SW480 (cell line): ENCODE measurements at places on chromosomes 13 and 19.

DNA sequence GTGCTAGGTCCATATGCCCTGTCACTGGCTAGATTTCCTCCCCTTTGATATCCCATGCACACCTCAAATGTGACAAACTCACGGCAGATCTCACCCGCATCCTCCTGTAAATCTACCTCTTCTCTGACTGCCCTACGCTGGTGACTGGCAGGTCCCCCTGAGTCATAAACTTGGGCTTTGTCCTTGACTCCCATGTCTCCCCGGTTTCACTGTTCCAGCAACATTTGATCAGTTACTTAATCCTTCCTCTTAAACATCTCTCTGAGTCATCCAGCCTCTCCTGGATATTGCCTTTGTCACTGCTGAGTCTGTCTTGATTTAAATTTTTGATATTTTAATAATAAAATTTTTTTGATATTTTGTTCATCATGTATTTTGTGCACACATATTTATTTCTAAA is 26.5 kb downstream of the FAM216B start:
- no peak for DNase-seq

DNA sequence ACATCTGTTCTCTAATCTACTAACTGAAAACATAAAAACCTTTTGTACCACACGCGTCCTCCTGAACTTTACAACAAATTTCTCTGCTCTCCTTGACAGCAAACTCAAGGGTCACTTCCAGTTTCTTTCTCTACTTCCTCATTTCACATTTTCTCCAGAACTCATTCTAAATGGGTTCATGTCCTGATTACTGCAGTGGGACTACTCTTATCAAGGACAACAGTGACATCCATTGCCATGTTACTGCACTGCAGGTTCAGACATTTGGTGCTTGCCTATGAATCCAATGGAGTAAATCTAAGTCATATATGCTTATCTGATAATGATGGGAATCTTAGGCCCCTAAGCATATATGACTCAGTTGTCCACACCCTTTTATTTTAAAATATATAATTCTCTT is 35.3 kb downstream of the FPR3 start:
- DNase-seq = no peak

DNA sequence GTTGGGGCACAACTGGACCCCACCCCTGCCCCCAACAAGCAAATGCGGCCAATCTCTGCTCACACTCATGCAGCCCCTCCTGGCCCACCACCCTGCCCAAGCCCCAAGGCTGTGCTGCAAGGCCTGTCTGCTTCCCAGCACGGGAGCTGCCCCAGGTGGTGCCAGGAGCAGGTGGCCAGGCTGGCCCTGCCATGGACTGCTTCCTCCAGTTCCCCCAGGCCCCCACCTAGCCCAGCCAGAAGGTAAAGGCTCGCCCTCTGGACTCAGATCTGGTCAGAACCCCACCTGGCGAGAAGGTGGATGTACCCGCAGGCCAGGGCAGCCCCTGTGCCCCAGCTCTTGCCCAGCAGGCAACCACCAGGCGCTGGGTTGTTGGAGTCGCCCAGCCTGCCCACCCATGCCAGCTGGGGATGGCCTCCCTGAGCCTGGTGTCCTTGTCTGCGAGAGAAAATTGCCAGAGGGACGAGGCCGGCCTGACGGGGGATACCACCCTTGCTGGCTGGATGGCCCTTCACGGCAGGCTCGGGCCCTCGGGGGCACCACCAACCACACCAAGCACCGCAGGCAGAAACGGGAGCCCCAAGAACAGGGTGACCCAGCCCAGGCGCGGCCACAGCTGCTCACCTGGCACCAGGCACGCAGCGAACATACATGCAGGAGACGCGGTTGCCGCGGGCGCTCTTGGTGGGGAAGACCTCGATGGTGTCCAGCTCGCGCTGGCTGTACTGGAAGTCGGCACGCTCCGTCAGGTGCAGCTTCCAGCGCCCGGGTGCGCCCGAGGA is 4.5 kb downstream of the ABHD17A start:
- DNase-seq = no peak

GRCh38 chr13:109465148-109465547 is 321.2 kb downstream of the IRS2 start:
- DNase-seq = peak; percentile 35

DNA sequence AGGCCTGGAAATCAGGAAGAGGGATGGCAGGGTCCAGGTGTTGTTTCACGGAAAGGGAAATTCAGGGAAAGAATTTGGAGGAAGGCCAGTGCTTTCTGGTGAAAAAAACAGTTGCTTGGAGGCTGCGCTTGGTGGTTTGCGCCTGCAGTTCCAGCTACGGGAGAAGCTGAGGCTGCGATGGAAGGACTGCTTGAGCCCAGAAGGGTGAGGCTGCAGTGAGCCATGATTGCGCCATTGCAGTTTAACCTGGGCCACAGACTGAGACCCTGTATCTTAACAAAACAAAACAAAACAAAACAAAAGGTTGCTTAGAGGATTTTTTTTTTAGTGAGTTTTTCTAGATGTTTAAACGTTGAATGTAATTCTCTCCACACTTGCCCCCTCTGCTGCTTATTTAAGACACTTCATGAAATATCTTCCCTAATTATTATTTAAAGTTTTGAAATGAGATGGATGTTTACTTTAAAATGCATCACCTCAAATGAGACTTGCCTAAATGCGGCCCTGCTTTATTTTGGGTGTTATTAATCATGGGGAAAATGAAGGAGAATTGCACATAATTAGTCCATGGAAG is 75.4 kb upstream of the TRPC4 start:
- DNase-seq = no peak

DNA sequence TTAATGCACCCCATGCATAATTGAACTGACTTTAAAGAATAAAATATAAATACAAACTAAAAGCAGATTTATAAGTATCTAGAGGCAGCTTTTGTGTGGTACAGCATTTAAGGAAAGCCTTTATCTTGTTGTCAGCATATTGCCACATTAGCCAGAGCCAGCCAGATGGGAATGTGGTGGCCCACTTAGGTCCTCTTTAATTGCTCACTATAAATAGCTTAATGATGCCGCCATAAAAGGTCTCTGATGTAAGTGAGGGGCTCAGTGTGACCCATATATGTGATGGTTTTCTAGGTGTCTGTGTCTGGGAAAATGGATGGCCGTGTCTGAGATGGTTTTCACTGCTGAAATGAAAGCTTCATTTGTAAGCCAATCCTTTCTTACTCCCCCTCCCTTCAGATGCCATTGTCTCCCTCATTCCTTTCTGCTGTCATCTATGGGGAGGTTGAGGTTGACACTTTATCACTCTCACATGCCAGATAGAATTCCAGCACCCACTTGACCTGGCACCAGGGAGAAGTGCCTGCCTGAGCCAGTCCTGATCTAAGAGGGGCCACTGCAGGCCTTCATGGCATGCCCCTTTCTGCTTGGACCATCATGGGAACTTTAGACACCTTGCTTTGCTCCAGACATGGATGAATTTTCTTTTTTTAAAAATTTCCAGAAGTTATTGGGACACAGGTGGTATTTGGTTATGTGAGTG is 135.3 kb downstream of the MTUS2 start:
- DNase-seq = no peak

DNA sequence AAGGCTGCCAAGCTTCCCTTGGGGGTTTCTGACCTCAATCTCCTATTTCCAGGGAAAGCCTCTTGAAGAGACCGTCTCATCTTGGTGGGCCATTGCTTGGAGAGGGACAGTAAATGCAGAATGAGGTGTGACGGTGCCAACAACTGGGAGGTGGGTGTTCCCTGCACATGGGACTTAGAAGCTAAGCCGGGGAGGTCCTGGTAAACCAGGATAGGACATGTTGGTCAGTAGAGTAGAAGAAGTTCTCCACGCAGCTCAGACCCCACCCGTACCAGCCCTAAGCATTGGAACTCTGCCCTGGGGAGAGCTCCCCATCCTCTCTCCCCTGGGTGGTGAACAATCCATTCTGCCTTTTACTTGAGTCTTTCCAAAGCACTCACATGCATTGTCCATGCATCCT is 92.0 kb downstream of the SOX1 start:
- DNase-seq = no peak

- no peak for DNase-seq
Observed at GRCh38 chr13:44661936-44662335, 85.8 kb upstream of the TSC22D1 start.

GRCh38 chr19:5308451-5309437 is 31.9 kb downstream of the PTPRS start:
- DNase-seq = no peak

DNA sequence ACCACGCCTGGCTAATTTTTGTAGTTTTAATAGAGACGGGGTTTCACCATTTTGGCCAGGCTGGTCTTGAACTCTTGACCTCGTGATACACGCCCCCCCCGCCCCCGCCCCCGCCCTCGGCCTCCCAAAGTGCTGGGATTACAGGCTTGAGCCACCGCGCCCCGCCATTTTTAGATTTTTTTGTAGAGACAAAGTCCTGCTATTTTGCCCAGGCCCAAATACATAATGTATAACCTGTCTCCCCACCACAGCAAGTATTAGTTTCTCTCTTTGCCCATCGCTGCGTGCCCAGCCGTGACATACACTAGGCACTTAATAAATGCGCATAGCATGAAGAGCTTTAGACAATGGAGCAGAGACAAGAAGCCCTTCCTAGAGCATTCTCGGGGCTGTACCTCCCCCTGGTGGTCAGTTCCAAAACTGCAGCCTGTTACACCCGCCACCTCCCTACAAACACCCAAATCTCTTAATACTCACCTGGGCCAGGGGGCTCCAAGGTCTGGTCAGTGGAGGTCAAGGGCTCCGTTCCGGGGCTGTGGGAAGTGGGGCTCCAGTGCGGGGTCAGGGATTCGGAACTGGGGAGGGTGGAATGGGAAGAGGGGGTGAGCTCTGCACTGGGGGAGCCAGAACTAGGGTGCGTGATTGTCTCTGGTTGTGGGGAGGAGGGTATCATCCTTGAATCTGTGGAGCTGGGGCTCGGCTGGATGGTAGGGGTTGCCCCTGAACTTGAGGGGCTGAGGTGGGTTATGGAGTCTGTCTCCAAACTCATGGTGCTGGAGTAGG is 22.5 kb downstream of the IQCN start:
- peak; percentile 75 for DNase-seq

DNA sequence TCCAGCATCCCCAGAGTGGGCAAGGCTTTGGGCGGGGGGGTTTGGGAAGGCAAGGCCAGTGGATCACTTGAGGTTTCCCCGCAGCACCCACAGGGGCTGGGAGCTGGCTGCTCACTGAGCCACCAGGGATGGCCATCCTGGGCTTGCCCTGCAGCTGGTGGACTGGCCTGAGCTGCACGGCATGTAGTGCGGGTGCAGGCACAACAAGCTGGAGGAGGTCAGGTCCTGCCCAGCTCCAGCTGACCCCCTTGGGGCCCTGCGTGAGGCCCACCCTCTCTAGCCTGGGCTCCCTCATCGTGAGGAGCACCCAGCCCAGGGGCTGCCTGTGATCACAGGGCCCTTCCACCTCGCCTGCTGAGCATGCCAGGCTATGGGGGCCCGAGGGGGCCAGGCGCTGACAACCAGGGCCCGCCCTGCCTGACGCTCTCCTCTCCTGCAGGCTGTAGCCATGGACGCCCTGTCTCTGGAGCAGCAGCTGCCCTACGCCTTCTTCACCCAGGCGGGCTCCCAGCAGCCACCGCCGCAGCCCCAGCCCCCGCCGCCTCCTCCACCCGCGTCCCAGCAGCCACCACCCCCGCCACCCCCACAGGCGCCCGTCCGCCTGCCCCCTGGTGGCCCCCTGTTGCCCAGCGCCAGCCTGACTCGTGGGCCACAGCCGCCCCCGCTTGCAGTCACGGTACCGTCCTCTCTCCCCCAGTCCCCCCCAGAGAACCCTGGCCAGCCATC is 22.9 kb downstream of the COMP start:
- DNase-seq = no peak

- DNase-seq = no peak
Observed at GRCh38 chr13:102904408-102904862, 58.6 kb downstream of the ERCC5 start.

GRCh38 chr13:40787062-40787461 is 2.3 kb upstream of the SLC25A15 start:
- no peak for DNase-seq

DNA sequence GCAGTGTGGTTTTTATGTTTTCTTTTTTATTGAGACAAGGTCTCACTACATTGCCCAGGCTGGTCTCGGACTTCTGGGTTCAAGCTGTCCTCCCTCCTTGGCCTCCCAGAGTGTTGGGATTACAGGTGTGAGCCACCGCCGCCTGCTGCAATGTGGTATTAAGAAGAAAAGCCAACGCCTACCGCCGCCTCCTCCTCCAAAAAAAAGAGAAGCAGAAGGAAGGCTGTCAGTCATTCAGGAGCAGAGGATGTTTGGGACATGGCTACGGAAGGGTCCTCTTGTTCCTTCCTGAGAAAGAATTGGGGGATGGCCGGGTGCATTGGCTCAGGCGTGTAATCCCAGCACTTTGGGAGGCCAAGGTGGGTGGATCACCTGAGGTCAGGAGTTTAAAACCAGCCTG is 1.2 kb downstream of the PPP1R37 start:
- no peak for DNase-seq

GRCh38 chr13:98675066-98675465 is 77.4 kb downstream of the SLC15A1 start:
- no peak for DNase-seq

DNA sequence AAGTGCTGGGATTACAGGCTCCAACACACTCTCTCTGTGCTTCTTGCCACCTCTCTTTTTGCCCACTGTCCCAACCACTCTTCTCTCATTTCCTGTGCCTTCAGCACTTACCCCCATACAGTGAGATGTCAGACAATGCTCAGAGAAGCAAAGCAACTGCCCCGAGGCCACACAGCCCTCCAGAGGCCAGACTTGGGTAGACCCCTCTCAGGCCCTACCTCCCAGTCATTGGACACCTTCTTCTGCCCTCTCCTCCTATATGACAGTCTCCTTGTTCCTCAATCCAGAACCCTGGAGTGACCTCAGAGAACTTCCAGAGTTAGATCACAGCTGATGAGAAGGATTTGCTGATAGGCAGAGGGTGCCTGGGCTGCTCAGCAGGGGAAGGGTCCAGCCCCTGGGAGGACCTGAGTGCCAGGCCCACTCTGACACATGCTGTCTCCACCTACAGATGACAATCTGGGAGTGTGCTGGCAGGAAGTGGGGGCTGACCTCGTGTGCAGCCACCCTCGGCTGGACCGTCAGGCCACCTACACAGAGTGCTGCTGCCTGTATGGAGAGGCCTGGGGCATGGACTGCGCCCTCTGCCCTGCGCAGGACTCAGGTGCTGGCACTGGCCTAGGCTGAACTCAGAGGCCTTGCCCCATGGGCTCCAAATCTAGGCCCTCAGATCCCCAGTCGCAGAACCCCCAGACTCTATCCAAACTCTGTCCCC is 24.4 kb downstream of the LTBP4 start:
- DNase-seq = no peak

- DNase-seq = no peak
Observed at GRCh38 chr19:17335575-17335974, 920 bp upstream of the ANO8 start.

DNA sequence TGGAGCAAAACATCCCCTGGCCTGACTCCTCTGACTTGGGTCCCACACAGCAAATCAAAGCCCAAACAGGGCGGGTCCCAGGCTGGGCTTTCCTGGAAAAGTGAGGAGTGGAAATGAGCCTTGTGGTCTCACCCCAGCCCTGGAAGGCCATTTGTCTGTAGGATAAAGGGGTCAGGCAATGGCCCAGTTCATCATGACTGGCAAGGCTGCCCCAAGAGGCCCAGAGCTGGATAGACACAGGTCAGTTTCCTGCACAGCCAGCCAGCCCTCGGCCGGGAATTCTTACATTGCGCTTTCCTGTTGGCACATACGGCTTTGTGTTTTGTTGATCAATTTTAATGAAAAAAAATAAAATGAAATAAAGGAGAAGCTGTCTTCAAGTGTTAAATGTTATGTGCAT is 174.3 kb downstream of the TSHZ3 start:
- no peak for DNase-seq
